ENCODE measurements at places on chromosomes 5 and 9.

- DNase-seq: no peak
These were observed 464 bp upstream of the FAM151B start for GRCh38 chr5:80487444-80487828.

- DNase-seq: no peak
These were observed 119.3 kb downstream of the C5orf15 start for GRCh38 chr5:133849116-133849515.

DNA sequence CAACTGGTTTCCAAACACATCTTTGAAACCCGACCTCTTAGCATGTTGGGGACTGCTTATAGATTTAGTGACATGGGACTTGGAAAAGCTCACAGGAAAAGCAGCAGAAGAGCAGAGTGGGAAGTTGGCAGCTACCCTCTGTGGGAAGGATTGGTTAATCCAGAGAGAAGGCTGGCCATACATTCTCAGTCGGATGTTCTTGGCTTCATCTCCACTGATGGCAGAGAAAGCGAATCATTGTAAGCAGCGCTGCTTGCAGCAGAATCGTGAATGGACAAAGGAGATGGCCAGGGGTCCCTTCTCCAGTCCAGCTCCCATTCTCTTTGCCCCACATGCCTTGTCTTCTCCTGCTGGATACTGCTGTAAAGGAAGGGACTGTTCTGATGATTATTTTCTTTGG lies 62.7 kb downstream of the MEGF10 start:
- no peak for DNase-seq

DNA sequence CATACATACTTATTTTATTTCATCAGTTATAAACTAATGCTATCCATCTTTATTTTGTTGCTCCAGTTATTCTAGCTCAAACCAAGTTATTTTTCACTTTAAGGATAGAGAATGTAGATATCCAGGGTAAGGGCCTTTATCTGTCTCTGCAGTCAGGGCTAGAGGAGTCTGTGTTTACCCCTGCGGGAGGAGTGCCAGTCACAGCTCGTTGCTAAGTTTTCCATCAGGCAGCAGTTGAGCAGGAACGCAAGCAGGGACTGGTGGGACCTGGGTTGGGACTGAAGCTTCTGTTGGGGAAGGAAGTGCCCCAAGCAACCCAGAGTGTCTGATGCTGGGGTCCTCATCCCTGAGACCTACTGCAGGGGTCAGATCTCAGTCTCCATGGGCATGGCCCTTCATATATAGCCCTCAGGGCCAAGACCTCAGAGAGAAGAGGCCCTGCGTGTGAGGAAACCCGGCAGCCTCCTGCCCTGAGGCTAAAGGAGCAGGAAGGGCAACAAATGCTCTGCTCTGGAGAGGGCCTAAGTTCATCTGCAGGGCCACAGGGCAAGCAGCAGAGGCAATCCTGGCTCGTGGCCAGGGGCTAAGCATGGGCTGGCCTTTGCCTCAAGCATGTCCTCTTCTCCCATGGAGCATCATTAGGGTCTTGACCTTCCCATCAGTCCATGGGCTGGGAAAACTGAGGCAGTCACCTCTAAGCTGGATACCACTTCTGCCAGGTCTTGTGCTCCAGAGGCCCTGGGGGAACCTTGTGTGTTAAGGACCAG lies 6.6 kb downstream of the SLC22A4 start:
- no peak for DNase-seq

DNA sequence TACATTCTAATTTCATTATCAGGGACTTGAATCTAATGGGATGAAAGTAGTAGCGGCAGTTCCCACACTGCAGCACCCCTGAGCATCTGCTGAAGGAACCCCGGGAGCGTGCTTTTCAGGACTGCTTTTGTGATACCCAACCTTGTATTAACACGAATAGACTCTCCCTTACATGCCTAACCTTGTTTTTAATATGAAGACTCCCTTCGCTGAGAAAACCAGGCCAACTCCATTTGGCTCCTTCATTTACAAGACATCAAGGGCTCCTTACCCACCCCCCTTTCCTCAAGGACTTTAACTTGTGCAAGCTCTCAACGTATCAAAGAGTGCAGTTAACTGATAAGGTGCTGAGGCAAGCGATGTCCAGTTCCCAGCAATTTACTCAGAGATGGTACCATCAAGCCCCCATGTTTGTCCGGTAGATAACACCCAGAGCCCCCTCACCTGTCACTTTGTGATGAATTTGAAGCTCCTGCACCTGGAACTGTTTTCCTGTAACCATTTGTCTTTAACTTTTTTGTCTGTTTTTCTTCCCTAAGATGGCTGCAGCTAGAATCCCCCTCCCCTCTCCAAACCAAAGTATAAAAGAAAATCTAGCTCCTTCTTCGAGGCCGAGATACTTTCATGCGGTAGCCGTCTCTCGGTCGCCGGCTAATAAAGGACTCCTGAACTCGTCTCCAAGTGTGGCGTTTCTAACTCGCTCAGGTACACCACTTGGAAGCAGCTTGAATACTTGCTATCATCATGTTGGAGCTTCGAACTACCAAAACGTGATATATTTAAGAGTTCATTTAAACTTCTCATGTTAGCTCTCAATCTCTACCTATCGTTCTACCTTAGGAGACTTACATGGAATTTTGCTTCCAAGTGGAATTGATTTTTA lies 10.7 kb downstream of the HNRNPH1 start:
- DNase-seq: no peak

DNA sequence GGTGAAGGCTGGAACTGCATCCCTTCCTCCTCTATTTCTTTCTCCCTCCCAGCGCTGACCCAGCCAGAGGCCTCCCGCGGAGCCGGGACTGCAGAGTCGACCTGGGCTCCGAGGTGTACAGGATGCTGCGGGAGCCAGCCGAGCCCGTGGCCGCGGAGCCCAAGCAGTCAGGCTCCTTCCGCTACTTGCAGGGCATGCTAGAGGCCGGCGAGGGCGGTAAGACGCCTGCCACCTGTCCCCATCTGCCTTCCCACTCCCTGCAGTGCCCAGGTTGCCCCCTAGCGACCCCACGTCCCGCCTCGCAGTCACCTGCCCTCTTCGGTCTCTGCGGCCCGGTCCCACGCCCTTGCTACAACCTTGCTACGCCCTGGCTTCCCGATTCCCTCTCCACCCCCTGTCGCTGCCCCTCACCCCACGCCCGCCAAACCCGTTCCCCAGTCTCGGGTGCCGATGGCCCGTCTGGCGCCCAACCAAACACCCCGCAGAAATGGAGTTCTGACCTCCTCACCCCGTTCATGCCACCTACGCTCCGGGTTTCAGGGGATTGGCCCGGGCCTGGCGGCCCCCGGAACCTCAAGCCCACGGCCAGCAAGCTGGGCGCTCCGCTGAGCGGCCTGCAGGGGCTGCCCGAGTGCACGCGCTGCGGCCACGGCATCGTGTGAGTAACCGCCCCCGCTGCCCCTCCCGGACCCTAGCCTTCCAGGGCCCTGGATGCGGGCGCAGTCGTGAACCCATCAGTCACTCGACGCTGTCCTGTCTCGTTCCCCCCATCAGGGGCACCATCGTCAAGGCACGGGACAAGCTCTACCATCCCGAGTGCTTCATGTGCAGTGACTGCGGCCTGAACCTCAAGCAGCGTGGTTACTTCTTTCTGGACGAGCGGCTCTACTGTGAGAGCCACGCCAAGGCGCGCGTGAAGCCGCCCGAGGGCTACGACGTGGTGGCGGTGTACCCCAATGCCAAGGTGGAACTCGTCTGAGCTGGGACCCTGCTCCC lies 14.1 kb downstream of the PDLIM4 start:
- no peak for DNase-seq

DNA sequence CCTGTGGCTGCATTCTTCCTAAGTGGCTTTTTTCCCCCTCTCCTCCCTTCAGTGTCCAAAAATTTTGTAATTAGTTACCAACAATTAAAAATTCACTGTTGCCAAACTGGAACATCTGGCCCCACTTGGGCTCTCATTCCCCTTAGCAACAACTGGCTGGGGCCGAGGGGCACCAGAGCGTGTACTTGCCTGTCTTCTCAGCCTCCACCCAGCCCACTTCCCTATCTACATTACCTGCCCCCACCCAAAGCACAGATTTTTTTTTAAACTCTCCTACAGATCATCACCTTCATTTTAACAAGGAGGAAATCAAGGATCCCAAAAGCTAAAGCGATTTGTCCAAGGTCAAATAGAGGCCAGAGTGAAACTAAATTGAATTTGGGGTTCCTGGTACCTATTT lies 278.8 kb downstream of the EBF1 start:
- no peak for DNase-seq

DNA sequence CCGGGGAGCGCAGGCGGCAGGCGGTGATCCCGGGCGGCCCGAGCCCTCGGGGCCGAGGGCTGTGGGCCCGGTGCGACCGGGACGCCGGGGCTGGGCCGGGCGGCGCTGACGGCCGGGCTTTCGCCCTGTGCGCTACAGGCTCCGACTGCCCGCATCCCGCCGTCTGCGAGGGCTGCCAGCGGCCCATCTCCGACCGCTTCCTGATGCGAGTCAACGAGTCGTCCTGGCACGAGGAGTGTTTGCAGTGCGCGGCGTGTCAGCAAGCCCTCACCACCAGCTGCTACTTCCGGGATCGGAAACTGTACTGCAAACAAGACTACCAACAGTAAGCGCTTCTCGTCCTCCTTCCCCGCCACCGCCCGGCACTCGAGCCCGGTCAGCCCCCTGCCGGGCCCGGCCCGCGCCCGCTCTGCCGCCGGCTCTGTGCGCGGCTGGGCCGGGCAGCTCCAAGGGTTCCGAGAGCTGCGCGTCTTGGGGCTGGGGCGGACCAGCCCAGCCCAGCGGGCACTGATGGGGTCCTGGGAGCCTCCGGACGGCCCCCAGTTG lies 1.6 kb downstream of the LMX1B start:
- peak; percentile 29 for DNase-seq

DNA sequence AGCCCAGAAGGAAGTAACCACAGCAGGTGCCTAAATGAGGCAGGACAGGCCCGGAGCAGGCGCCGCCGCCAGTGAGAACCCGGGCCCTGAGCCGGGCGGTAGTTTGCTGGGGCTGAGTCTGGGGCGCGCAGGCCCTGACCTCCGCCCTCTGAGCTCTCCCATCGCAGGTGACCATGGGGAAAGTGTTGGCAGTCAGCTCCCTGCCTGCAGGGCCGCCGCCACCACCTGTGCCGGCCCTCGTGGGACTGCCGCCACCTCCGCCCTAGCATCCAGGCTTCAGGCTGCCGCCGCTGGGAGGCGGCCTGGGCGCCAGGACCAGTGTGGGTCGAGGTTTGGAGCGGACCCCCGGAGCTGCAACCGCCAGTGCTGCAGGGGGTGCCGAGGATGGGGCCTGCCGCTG lies 61.1 kb downstream of the TARS1 start:
- no peak for DNase-seq

- peak; percentile 90 for DNase-seq
These were observed 88.4 kb downstream of the ENC1 start for GRCh38 chr5:74552101-74552500.

- no peak for DNase-seq
These were observed 16.7 kb downstream of the TJP2 start for GRCh38 chr9:69190863-69191181.

- no peak for DNase-seq
These were observed 17.2 kb upstream of the SUSD3 start for GRCh38 chr9:93041108-93041802.

- peak; percentile 31 for DNase-seq
These were observed 51.2 kb downstream of the DIAPH1 start for GRCh38 chr5:141567513-141568117.

DNA sequence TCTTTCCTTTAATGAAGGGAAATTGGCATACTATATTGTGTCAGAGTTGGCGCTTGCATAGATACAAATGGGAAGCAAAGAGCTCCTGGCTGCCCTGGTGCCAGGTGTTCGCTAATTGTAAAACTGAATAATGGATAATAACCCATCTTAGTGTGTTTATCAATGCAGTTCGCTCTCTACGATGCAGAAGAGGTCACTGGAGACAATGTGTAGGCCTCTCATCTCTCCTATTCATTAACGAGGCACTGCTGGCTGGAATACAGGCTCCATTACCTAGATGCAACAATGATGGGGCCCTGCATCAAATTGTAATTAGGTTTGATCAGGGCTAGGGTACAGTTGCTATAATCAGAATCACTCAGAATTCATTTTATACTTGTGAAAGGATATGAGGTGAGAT lies 171.0 kb downstream of the RMI1 start:
- DNase-seq: no peak

Data from fibroblast of lung (primary cell).